ENCODE measurements at places on chromosomes 3 and 15. TPM values are rescaled to one million over a fixed set of nuclear protein-coding genes. Genes with fewer than 3 reads are reported as not detected.
A peak's percentile ranks its signal among the peaks of the same experiment; 100 is the strongest.

GRCh38 chr3:153285194-153285641, 123.2 kb downstream of the RAP2B start:
- no peaks in the 10 kb centered on the region for H3K36me3 ChIP-seq
- H3K27me3 ChIP-seq: no peaks in the 10 kb centered on the region
- H3K4me1 ChIP-seq: peaks cover 30% of the 10 kb centered on the region
- H3K27ac ChIP-seq: peak overlapping the region; percentile 10

GRCh38 chr3:182789371-182789770, 3.9 kb upstream of the ATP11B start:
- H3K4me1 ChIP-seq: peaks cover 15% of the 10 kb centered on the region
- H3K27me3 ChIP-seq: peaks cover 11% of the 10 kb centered on the region
- no peak for DNase-seq
- peaks cover 2% of the 10 kb centered on the region for H3K36me3 ChIP-seq

Gene ARGFX
- total RNA-seq: not detected

Gene SEMA3G
- 0.32 TPM for total RNA-seq

Gene MESD
- total RNA-seq: 27.0 TPM

DNA sequence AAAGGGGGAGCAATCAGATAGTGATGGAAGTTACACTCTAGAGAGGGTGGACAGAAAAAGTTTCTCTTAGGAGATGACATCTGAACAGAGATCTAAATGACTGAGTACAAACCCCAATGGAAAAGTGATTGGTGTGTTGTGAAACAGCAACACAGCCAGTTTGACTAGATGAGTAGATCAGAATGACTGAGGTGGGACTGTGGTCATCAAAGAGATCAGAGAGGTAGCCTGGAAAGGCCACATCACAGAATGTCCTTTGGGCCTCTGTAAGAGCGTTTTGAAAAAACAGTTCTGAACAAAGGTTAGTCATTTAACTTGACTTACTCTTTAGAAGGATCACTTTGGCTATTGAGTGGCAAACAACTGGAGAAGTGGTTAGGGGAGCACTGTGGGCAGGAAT, 10.6 kb downstream of the LRRC58 start:
- no peak overlapping the region for H3K27ac ChIP-seq
- H3K4me1 ChIP-seq: peaks cover 20% of the 10 kb centered on the region
- H3K27me3 ChIP-seq: no peaks in the 10 kb centered on the region

Data from activated T-helper 2 cell treated with anti-CD3 and anti-CD28 coated beads, Interferon-gamma antibody, Interleukin-2, Interleukin-4, amounts not matched to agents 10 μg/mL and 5 μg/mL and 100 μg/mL, durations not matched to agents 14 hours and 24 hours and 36 hours (primary cell).